ENCODE measurements at places on chromosomes 1 and 21.

GRCh38 chr1:109112056-109112651 is 1.8 kb upstream of the ELAPOR1 start:
- DNase-seq, result peak; percentile 49

GRCh38 chr1:59638231-59638711 is 176.5 kb upstream of the HOOK1 start:
- no peak for DNase-seq

DNA sequence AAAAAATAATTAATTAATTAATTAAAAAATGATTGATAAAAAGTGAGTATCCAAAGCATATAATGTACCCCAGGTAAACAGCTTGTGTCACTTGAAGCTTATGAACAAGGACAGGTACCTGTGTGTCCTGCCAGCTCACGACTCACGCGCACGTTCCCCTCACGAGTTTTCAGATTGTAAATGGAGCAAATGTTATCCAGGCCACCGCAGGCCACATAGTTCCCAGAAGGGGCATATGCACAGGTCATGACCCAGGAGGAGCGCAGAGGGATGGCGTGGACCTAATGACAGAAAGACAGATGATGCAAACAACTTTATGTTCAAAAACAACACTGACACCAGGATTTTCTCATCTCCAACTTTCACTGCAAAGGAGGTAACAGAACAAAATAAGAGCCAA is 26.0 kb upstream of the NADK start:
- no peak for DNase-seq

- no peak for DNase-seq
These were observed 68.4 kb downstream of the DNM3 start for GRCh38 chr1:171909711-171910110.

GRCh38 chr21:41119901-41120300 is 48.1 kb upstream of the BACE2 start:
- no peak for DNase-seq

DNA sequence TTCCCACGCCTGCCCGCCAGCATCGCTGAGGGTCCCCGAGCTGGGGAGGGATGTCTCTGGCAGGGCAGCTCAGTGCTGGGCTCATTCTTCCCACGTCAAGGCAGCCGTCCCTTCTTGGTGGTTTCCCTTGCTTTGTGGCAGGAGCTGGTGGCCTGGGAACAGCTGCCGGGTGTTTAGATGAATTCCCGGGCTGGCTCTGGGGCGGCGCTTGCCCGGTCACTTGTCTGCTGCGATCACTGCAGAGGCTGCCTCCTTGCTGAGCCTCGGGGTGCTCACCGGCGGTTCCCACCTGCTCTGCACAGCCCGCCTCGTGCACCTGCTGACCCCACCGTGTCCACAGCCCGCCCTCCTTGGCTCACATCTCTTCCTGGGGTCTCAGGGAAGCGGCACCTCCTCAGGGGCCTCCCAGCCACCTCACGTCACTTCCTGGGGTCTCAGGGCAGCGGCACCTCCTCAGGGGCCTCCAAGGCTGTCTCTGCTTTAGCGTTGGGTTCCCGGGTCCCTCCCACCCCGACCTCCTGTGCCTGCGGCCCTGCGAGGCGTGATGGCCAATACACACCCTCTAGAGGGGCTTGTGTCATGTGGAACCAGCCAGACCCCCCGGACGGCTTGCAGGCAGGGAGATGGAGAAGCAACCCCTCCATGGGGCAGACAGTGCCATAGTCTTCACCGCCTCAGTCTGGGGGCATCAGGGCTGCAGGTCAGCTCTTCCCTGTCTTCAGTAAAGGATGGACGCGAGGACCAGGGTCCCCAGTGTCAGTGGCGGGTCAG is 13.5 kb downstream of the COL18A1 start:
- no peak for DNase-seq

- DNase-seq, result no peak
These were observed 5.4 kb downstream of the GLUL start for GRCh38 chr1:182385885-182386853.

DNA sequence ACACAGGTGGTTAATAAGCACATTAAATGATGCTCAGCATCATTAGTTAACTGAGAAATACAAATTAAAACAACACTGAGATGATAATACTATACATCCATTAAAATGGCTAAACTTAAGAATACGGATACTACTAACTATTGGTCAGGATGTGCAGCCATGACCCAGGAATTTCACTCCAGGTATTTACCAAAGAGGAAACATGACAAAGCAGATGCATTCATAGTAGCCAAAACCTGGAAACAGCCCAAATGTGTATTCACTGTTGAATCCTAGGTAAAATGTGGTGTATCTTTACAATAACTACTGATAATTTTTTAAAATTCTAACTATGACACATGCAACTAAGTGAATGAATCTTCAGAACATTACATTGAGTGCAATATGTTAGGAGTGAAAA is 73.0 kb downstream of the PTPRC start:
- no peak for DNase-seq

GRCh38 chr1:157133426-157133825 is 4.8 kb downstream of the ETV3 start:
- no peak for DNase-seq

DNA sequence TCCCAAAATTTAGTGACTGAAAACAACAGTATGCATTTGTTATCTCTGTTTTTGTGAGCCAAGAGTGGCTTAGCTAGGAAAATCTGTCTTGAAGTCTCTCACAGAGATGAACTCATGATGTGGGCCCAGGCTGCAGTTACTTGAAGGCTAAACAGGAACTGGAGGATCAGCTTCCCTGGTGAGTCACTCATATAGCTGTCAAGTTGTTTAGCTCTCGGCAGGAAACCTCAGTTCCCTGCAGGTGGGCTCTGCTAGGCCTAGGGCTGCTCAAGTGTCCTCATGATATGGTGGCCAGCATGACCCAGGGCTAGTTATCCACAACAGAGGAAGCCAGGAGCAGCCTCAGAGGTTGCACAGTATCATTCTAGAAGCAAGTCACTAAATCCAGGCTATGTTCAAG is 30.2 kb upstream of the DDX59 start:
- no peak for DNase-seq

- DNase-seq, result no peak
These were observed 4.2 kb upstream of the C1orf141 start for GRCh38 chr1:67138813-67139499.

DNA sequence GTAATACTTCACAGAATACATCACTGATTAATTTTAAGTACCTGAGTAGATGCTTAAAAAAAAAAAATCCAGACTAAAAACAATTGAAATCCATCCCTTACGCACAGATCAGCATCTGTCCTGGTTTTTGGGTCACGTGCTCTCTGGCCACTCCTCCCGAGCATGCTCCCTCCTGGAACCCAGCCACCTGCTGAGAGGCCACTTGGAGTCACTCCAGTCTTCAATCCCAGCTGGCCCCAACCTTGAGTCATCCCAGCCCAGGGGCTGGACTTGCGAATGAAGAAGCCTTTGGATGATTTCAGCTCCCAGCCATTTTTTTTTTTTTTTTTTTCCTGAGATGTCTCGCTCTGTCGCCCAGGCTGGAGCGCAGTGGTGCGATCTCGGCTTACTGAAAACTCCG is 8.9 kb downstream of the MAP1LC3C start:
- no peak for DNase-seq

GRCh38 chr1:221350091-221350490 is 391.8 kb downstream of the DUSP10 start:
- no peak for DNase-seq

DNA sequence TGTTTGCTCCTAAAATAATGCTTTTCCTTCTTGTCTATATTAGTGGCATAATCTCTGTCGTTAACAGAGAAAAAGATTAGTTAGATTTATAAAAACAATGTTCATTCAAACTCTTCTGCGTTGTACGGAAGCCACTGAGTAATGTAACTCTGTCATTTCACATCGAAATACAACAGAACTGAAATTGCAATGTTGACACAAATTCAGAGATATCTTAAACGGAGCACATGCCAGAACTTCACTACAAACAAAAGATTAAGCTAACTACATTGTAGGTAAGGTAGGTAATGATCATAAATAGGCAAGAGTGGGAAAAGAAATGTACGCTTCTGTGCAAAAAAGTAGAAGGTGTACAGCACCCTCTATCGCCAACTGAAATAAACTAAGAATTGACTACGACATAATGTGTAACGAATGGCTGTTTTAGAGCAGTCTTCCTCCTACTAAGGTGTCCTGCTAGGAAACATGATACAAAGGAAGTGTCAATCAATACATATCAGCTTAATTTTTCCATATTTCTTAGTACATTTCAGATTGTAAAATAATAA is 56.6 kb downstream of the PCNX2 start:
- DNase-seq, result no peak

- DNase-seq, result no peak
These were observed 43.4 kb downstream of the MATN1 start for GRCh38 chr1:30679976-30680305.

DNA sequence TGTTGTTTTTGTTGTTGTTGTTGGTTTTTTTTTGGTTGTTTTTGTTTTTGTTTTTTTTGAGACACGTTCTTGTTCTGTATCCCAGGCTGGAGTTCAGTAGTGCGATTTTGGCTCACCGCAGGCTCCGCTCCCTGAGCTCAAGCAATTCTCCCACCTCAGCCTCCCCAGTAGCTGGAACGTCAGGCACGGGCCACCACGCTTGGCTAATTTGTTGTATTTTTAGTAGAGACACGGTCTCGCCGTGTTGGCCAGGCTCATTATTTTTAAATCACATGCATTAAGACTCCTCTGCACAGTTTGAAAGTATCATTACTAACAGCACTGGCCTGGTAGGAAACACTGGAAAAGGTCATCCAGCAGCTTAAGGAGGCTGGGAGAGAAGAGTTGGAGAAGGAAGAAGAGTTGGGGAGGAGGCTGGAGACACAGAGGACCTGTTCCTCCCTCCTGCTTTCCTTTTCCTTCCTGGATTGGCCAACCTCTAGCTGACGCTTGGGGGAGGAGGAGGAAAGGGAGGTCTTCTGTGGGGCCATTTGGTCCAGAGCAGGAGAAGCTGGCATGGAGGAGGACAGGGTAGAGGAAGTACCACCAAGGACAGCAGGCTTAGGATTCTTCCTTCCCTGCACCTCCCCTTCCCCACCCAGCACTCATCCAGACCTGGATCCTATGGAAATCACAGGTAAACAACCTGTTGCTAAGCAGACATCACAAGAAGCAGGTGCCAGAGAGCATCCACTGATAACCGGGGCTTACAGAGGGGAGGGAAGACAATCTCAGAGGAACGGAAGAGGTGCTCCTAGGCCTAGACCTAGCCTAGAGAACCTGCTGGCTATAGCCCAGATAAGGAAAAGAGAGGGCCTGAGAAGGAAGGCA is 71.9 kb upstream of the GOLT1A start:
- DNase-seq, result no peak

DNA sequence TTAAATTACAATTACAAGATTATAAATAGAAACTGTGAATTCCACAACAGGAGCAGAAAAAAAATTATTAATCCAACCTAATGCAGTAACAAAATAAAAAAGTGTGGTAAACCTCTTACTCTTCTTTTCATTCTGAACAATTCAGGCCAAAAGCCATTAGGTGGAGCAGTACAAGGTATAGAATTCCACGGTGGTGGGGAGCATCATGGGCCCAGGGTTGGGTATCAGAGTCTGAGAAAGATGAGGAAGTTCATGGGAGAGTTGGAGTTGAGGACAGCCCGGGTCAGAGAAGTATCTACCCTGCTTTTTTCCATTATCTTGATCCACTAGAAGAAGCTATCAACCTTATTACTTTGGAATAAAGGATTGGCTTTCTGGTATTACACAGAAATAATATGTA is 586.9 kb downstream of the AGBL4 start:
- DNase-seq, result no peak

GRCh38 chr1:170727963-170728362 is 64.0 kb downstream of the PRRX1 start:
- no peak for DNase-seq

DNA sequence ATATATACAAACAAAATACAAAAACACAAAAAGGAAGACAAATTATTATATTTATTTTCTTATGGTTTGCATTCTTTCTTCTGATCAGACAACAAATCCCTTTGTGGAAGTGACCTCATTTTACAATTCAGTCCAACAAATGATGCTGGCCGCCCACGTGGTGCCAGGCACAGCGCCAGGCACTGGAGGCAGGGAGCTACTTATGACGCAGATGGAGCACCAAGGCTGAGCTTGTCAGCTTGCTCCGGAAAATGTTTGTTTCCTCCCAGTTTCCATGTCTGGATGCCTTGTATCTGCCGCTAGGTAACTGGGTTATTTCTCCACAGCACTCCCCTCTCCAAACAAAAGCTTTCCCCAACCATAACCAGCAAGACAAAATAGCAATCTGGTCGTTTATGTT is 30.7 kb upstream of the CD34 start:
- no peak for DNase-seq

- no peak for DNase-seq
These were observed 6.1 kb downstream of the C1orf21 start for GRCh38 chr1:184392779-184393522.

- DNase-seq, result no peak
These were observed 38.5 kb downstream of the IGFN1 start for GRCh38 chr1:201229095-201229494.

DNA sequence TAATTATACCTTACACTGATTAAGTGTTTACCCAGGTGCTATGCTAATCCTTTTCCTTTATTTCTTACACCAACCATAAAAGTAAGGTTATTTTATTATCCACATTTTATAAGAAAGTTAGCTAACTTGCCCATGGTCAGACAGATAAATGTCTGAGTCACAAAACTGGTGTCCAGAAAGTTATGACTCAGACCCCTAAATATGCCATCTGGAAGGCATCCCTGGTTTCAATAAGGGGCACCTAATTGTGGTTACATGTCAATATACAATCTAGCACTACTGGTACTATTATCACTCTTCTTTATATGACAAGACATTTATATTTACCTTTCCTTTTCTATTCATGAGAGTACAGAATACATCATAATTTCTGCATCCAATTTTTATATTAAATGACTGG is 496.5 kb upstream of the ADGRL2 start:
- DNase-seq, result no peak

DNA sequence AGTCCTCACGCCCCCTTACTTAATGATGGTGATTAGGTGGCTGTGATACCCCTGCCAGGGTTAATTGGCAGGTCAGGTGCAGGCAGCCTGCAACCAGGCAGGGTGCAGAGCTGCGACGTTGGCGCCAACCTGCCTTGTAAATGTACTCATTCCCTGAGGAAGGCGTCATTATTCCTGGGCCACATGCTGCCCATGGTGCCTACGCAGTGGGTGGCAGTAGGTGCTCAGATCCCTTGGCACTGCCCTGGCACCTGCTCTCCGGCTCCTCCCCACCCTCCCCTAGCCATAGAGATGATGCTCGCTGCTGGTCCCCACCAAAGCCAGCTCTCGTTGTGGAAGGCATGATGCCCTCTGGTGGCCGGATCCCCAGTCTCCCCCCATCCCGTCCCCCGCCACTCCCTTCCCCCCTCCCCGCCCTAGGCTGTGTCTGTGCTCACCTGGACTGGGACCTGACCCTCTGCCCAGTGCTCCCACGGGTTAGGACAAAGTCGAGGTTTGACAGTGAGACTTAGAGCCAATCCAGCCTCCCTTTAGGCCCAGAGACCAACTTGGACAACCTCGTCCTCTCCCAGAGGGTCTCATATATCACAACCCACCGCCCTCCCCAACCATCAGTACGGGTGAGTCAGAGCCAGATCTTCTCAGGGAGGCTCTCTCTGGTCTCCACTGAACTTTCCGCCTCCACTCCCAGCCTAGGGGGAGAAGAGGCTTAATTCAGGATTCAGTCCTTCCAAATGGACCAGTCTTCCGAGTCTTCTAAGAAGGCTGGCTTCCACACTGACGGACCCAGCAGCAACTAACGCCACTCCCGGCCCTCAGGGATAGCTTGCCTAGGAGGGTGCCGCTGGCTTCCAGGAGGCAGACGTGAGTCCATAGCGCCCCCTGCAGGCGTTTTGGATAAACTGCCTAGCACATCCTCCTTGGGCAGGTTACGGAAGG is 5.7 kb downstream of the KRTCAP2 start:
- peak; percentile 81 for DNase-seq

Measured in GM20000 (cell line).